ENCODE measurements at places on chromosomes 4 and X. TPM values are rescaled to one million over a fixed set of nuclear protein-coding genes. Genes with fewer than 3 reads are reported as not detected.
A peak's percentile ranks its signal among the peaks of the same experiment; 100 is the strongest.

GDPD2 gene
- polyA plus RNA-seq: 0.63 TPM

GRCh38 chrX:47483306-47484268 lies 565 bp upstream of the ZNF41 start:
- peak; percentile 54 for DNase-seq

DUSP21 gene
- not detected for polyA plus RNA-seq

DNA sequence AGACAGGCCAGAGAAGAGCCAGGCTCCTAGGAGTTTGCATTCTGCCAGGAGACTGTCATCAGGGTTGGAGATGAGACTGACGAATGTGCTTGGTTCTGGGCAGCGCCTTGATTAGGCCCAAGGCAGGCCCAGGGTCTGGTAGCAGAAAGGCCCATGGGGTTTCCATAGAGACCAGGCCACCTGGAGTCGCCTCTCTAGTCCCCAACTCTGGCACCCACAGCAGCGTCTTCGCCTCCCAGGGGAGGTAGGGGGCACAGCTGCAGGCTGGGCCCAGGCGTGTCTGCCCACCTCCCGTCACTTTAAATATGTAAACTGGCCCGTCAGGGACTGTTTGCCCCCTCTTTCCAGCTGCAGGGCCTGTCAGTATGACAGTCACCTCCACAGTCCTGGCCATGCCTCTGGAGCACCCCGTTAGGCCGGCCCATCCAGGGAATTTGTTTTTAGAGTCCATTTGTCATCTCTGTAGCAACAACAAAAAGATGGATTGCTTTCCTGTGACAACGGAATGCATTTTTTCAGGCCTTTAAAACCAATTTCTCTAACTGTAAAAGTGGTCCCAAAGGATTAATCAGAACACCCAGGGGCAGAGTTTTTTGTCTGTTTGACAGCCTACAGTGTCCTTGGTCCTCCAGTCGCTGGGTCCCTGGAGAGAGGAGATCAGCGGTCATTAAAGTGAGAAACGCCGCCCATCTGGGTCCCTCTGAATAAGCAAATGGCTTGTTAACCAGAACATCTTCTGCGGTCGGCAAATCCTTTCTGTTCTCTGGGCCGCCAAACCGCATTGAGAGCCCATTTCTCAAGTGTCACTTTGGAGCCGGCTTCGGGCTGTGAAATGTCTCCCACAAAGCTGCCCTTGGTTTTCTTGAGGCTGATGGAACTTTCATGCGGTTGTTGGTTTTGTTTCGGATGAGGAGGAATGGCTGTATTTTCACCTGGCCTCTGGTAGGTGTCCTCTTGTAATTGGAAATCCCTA lies 153.0 kb upstream of the PSAPL1 start:
- no peak for DNase-seq

- peak; percentile 64 for DNase-seq
Observed at GRCh38 chr4:85842540-85842939, 367.6 kb downstream of the ARHGAP24 start.

DNA sequence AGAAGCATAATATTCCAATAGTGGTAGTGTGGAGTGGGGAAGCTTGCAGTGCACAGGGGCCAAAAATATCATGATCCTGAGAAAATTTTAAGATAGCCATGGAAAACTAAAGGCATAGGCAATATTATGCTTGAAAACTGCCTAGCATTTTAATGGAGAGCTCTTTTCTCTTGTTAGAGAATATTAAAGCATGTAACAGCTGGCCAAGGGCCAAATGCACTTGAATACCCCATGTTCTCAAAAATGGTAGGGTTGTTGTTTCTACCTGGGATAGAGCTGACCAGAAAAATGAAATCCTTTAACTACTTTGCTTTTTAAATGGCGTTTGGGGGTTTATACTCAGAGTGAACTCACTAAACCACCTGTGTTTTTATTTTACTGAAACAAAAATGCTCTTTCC lies 739.6 kb upstream of the SLIT2 start:
- no peak for DNase-seq

GRCh38 chr4:88320224-88320779 lies 35.9 kb upstream of the PPM1K start:
- no peak for DNase-seq
